ENCODE measurements at places on chromosomes 11 and 22.
A peak's percentile ranks its signal among the peaks of the same experiment; 100 is the strongest.

DNA sequence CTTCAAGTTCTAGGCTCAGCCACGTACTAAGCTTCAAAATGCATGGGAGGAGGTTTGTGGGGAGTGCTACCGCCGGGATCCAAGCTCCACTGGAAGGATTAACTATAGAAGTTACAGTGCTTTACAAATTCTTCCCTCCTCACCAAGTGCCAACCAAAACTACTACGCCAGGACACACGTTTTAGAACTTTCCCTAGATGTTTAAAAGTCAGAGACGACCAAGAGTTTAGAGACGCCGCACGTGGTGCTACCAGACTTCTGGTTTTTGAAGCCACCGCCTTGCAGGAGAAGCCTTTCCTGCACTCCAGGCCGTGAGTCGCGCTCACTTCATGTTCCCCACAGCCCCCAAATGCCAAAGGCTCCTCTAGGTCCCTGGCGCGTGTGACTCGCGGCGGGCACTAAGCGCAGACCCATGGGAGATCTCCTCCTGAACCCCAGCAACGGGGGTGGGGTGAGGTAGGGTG lies 734 bp downstream of the SNU13 start:
- DNase-seq, result peak; percentile 38

DNA sequence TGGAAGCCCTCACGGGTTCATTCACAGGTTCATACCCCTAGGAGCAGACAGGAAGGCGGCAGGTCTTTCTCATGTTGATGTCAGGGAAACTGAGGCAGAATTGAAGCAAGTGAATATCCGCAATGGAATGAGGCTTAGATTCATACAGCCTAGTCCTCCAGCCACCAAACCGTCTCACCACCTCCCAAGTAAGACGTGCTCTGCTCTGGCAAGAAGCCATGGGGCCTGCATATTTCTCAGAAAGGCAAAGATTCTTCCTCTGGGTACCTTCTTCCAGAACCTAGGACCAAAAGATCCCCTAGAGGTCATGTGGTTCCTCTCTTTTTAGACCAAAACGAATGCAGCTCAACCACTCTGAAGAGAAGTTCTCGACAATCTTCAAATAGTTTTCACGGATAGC lies 1.7 kb downstream of the AP1B1 start:
- DNase-seq, result no peak

DNA sequence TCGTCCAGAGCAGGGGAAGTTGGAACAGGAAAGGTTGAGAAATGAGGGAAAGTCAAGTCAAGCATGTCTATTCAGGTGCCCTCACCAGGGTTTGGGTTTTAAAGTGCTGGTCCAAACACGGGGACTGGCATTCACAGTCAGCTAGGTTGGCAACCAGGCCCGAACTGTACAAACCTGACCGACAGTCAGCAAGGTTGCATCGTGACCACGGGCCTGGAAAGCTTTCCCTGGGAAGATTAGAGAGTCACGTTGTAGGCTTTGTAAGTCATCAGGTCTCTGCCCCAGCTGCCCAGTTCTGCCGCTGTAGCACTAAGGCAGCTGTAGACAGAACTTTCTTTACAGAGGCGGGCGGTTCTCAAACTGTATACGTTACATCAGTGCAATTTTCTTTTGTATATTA lies 7.4 kb downstream of the KRTAP5-10 start:
- no peak for DNase-seq

GRCh38 chr22:27409299-27409698 lies 392.3 kb downstream of the MN1 start:
- no peak for DNase-seq

DNA sequence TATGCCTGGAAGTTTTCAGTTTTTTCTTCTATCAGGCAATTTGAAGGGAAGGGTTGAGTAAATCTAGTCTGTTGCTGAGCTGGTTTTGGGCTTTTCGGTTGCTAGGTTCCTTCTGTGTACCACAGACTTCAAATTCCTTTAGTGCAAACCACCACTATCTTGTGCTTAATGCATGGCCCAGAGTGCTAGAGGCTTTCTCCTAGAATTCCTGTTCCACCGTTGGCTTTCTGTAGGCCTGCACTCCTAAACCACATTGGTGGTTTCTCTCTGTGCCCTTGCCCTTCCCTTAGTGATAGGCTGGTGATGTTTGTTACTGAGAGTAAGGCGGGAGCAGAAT lies 47.1 kb upstream of the CTSC start:
- no peak for DNase-seq

GRCh38 chr22:49152127-49152938 lies 675.3 kb downstream of the BRD1 start:
- no peak for DNase-seq

GRCh38 chr22:35630387-35630793 lies 13.3 kb upstream of the MB start:
- DNase-seq, result no peak

GRCh38 chr11:11583801-11584529 lies 37.8 kb downstream of the GALNT18 start:
- no peak for DNase-seq

- no peak for DNase-seq
Observed at GRCh38 chr11:680970-681369, 14.1 kb downstream of the DEAF1 start.

- DNase-seq, result no peak
Observed at GRCh38 chr11:10793470-10794255, 15.1 kb downstream of the EIF4G2 start.

GRCh38 chr11:44926036-44926435 lies 24.6 kb downstream of the TP53I11 start:
- DNase-seq, result no peak

DNA sequence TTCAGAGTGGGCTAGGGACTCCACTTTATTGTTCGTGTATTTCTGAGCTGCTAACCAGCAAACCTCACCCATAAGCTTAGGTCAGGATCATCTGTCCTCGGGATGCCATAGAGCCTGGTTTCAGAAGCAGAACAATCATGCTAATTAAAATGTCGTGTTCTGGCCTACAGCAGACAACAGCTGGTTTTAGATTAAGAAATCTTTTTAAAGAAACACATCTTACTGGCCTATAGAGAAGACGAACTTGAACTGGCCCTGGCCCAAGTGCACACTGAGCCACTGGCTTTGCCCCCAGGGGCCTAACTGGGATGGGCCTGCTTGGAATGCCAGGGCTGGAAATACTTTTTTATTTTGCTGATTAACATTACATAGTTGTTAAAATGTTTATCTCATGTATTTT lies 63.2 kb downstream of the ALX4 start:
- no peak for DNase-seq

GRCh38 chr22:36514766-36515165 lies 7.9 kb upstream of the FOXRED2 start:
- no peak for DNase-seq

- DNase-seq, result no peak
Observed at GRCh38 chr22:32119568-32120235, 39.4 kb downstream of the C22orf42 start.

- DNase-seq, result no peak
Observed at GRCh38 chr22:29621761-29622526, 18.5 kb downstream of the NF2 start.

DNA sequence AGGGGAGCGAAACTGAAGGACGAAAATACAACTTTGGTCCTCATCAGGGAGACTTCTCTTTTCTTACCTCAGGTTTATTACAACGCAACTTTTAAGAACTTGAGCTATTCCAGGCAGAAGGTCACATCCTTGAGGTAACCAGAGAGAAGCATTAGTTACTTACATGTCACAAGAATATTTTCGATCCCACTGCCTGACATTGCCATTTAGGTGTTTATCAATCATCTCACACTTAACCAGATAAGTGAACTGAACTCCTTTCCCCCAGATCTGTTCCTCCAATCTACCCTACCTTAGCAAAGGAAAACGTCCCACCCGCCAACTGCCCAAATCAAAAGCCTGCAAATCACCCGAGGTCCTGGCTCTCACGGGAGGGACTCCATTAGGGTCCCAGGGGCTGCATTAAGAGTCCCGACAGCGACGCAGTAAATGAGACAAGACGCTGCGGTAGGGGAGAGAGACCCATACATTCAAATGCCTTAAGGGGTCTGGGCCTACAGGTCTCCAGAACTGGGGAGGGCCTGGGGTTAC lies 734 bp downstream of the ZNF280B start:
- no peak for DNase-seq

DNA sequence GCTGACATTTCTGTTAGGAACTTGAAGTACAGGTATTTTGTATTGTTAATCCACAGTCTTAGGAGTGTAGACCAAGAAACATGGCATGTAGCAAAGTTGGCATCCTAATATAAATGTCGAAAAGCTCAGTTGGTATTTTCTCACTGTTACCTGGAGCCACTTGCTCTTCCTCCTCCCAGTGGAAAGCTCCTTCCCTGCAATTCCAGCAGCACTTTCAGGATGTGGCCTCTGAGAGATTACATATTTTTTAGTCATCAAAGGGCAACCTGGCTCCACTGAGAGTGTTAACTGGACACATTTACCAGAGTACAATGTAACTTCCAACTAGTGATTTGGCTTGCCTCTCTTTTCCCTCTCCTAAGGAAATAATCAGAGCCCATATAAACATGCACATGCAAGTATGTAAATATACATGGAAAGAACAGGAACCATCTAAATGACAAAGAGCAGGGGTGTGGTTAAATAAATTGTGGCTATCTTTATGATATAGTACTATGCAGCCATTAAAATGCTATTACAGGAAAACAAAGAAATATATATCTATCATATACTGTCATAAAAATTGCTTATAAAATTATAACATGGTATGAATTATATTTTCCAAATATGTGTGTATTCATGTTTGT lies 14.3 kb upstream of the EED start:
- DNase-seq, result no peak

DNA sequence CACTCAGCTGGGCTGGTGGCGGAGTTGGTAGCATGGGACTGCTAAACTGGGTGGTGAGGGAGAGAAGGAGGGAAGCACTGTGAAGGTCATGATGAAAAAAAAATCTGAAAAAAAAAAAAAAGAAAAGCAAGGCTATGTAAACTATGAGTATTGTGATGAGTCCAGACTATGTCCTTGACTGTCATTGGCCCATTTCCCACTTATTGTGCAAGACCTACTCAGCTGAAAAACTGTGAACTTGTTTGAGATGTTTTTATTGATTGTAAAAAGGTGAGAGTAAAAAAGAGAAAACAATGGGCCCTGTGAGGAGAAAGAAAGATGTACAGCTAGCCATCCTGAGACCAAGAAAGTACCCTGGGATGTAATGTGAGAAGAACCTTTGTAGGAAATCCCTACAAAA lies 798.4 kb upstream of the TENM4 start:
- no peak for DNase-seq

DNA sequence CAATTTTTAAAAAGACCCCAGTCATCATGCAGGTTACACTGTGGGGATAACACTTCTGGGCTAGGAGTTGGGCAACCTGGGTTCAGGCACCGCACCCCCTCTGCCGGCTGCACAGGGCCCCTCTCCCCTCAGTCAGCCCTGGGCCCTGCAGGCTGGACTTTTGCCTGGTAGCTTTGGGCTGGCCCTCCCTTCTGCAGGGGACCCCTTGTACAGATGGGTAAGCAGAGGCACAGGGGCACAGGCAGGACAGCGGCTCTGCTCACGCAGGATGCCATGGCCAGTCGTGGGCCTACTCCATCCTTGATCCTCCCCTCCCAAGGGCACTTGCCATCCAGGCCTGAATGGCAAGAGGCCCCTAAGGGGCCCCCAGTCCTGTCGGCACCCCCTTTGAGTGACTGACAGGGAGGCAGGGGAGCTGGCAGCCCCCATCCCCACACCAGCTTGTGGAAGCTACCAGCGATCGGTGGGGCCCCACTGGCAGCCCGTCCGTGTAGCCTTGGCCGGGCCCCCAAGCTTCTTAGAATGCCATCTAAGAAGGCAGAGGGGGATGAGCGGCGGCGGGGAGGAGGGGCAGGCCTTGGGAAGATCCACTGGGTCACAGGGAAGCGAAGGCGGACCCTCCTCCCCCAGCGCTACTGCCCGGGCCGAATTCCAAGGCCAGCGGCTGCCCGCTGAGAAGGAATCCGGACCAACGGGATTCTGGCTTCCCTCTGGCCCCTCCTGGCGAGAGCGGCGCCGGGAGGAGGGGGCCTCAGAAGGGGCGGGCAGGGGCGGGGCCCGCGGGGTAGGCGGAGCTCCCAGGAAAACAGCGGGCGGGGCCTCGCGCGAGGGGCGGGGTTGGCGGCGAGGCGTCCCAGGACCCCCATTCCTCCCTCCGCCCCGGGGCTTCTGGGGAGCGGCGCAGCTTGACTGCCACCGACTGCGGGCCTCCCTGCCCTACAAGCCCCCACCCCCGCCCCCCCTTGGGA lies 6.8 kb upstream of the CHKA start:
- DNase-seq, result no peak

DNA sequence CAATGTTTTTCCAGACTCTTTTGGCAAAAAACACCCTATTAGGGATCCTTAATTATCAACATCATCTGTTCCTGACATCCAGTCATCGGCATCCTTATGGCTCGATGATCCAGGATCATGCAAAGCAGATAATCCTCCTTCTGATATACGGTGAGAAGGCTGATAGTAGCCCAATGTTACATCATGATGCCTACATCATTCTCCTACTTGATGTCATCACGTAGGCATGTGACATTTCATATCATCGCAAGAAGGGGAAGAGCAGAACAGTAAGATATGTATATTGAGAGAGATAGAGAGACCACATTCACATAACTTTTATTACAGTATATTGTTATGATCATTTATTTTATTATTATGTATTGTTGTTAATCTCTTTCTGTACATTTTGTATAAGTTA lies 168.6 kb downstream of the ADAMTS15 start:
- DNase-seq, result no peak

- DNase-seq, result no peak
Observed at GRCh38 chr11:64800303-64801157, 2.5 kb downstream of the MAP4K2 start.

DNA sequence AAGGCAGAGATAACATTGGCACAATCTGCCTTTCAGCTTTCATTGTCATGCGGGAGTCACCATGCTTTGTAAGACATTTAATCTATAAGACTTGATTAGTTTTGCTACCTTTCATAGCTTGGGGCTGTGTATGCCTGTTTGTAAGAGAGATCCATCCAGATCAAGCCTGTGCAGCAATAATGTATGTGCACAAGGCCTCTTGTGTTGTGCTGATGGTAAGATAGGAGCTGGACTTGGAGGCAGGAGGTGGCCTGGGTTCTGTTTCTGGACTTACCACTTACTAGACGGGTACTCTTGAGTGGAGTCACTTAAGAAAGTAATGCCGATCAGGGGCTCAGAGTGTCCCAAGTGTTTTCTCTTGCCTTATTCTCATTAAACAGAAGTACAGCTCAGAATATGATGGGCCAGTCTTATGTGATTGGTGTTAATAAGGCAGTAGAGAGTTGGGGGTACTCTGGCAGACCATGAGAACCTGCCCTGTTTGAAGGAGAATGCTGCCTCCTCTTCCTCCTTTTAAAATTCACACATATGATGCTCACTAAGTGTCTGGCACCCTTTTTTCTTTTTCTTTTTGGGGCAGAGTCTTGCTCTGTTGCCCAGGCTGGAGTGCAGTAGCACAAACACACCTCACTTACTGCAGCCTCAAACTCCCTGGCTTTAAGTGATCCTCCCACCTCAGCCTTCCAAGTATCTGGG lies 30.9 kb downstream of the PTPRJ start:
- no peak for DNase-seq

DNA sequence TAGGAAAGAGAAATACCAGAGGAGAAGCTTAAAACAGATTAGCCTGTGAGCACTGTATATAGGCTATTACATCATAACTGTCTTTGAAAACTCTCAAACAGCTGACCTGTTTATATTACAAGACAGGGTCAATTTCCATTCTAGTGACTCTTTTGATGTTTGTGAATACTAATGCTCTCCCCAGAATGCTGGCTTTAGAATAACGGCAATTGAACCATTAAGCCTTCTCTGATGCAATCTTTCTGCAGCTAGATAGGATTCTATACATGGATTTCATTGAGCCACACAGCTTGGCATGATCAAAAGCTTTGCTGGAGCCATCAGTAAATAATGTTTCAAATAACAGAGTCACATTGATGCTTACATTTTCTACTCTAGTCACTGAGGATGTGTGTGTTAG lies 122.7 kb upstream of the FAT3 start:
- no peak for DNase-seq
